Adrenal gland (tissue), 19 donors: ENCODE measurements at places on chromosomes 2 and 18. TPM values are rescaled to one million over a fixed set of nuclear protein-coding genes. Genes with fewer than 3 reads are reported as not detected.

Gene KATNAL2
- total RNA-seq, result 3.8 TPM

GRCh38 chr18:8139891-8140406 lies 469.3 kb upstream of the RAB12 start:
- DNase-seq, result peak; percentile 74

- DNase-seq, result no peak
Observed at GRCh38 chr2:54957321-54957999, 92.8 kb downstream of the RTN4 start.

- DNase-seq, result no peak
Observed at GRCh38 chr2:11541693-11542274, 7.9 kb downstream of the GREB1 start.

Gene CREG2
- total RNA-seq, result 0.28 TPM

Gene CNDP1
- not detected for total RNA-seq

- no peak for DNase-seq
Observed at GRCh38 chr2:160253440-160254188, 53.5 kb upstream of the ITGB6 start.

DNA sequence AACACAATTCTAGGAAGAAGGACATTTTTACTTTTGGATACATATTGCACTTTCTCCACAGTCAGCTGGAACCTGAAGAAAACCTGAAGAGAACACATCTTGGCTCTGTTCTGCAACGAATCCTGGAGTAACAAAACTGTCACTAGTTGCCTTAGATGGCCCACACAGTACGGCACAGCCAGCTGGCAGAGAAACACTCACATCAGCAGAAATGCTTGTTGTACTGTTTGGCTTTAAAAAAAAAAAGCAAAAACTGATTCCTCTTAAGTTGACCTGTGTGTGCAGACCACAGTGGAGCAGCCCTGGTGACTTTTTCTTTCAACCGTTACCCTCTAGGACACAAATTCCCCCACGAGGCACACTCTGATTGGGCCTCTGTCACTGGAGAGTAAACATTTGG lies 152.3 kb upstream of the TWIST2 start:
- DNase-seq, result no peak

DNA sequence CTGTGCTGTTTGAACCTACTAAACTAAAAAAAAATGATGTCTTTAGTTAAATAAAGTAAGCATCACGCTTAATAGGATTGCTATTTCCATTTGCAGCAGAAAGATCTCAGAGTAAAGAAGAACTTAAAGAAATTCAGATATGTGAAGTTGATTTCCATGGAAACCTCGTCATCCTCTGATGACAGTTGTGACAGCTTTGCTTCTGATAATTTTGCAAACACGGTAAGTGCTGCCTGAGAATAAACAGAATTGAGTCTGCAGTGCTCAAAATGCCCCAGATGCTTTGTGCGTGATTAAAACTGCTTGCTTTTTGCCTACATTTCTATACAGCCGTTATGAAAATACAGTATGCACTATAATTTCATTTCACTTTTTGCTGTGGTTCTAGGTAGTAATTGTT lies 3.9 kb downstream of the CDCA7 start:
- DNase-seq, result no peak

GRCh38 chr18:57353940-57354461 lies 1.6 kb downstream of the ST8SIA3 start:
- peak; percentile 56 for DNase-seq

Gene SPATA3
- not detected for total RNA-seq

DNA sequence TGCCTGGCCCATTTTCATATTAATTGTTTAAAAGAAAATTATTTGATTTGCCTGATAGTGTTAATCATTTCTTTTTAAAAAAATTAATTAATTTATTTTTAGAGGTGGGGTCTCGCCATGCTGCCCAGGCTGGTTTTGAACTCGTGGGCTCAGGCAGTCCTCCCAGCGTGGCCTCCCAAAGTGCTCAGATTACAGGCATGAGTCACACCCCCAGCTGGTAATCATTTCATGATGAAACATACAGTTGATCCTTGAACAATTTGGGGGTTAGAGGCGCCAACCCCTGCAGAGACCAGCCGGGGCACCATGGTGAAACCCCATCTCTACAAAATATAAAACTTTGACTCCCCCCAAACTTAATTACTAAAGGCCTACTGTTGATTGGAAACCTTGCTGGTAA lies 7.9 kb downstream of the GPN1 start:
- DNase-seq, result no peak

DNA sequence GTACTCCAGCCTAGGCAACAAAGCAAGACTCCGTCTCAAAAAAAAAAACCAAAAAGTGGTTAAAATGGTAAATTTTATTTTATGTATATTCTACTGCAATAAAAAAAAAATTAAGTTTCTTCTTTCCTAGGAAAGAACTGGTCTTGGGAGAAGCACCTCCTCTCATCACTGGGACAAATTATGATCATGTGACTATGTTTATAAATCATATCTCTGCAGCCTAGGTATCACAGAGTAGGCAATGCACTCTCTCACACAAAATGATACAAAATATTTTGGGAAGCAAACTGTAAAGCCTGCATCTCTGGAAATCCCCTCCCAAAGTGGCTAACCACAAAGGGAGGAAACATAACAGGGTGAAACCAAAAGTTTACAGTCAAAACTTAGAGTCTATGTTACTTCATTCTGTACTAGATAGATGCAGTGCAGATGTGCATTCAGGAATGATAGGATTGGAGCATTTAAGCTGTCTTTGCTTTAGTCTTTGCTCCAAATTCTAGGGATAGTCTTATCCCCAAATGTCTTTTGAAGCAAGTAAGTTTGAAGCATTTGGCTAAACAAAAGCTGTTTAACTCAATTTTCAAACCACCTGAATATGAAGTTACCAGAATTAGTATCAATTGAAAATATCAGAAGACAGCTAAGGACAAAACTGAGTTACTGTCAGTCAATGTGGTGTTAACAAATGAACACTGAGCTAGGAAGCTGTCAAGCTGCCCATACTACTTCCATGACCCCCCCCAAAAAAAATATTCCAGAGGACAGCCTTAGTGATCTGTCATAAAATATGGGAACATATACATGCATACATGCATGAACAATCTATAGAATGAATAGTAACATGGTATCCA lies 21.1 kb upstream of the MALT1 start:
- DNase-seq, result no peak

Gene RGPD3
- 0.14 TPM for total RNA-seq

DNA sequence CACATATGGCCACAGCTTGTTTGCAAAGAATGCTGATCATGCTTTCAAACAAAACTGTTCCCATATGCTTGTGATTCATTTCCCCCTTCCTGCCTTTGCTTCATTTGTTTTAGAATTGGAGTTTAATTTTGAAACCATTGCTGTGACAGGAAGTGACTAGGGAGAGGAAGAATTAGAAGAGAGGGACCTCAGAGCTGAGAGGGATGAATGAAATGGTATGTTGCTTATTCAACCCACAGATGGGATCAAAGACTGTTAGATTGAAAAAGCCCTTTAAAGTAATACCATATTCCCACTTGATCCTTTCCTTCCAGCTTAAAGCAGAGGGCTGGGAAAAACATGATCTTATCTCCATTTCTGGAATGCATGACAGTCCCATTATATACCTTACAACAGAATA lies 106.2 kb upstream of the RNF152 start:
- DNase-seq, result no peak

- DNase-seq, result no peak
Observed at GRCh38 chr2:98379311-98380202, 33.3 kb downstream of the CNGA3 start.

- DNase-seq, result no peak
Observed at GRCh38 chr2:233185330-233185729, 66.1 kb upstream of the ATG16L1 start.

DNA sequence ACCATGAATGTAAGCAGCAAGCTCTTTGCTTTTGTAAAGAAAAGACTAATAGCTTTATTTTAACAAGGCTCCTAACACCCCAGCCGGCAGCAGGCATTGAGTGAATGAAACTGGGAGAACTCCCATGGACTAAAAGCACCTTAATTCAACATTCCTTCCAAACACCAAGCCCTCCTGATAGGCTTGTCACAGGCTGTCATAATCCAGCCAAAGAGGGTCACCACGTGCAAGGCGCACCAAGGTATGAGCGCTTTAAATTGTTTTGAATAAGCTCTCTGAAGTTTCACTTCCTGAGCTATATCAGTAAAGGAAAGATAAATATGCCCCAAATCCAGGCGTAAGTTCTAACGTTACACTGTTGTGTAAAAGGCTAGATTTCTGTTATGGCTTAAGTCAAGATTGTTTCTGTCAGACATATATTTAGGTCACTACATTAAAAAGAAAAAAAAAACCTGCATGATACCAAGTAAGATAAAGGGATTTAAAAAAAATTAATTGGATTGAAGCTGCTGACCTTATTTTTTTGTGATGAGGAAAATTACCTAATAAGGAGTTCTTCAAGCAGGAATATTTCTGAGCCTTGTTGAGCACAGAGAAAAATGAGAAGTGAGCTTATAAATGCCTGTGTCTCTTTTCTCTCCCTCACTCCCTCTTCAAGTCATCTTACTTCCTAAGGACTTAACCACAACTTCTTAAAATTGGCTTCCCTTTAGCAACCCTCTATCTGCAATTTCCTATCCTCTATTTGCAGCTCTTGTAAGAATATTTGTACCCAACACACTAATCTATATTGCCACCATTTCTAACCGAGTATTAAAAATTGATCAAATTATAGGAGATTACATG lies 136.1 kb upstream of the NRP2 start:
- no peak for DNase-seq

Gene TXNL1
- 84.7 TPM for total RNA-seq

GRCh38 chr2:24491542-24492420 lies 727 bp downstream of the NCOA1 start:
- DNase-seq, result peak; percentile 58

Gene AFF3
- total RNA-seq, result 1.9 TPM

DNA sequence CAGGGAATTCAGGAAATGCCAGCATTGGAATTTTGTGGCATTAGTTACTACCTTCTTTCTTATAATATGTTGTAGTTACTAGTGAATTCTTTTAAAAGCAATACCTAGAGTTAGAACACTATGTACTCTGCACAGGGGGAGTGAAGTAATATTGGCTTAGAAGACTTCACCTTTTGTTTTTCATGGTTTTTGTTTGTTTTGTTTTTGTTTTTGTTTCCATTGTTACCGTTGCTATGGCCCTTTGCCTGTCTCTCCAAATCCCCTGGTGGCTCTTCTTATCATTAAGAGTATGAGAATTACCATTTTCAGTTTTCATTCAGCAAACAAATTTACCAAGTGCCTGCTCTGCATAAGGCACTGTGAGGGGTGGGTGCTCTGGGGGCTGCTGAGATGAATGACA lies 160.1 kb downstream of the HAUS1 start:
- no peak for DNase-seq

GRCh38 chr2:28358668-28359201 lies 33.9 kb upstream of the FOSL2 start:
- no peak for DNase-seq

Gene SH3BP4
- total RNA-seq, result 5.1 TPM

GRCh38 chr2:150428641-150429040 lies 58.8 kb downstream of the RND3 start:
- DNase-seq, result no peak

GRCh38 chr2:165248238-165248637 lies 9.0 kb downstream of the SCN2A start:
- DNase-seq, result no peak

Gene VSNL1
- 15.0 TPM for total RNA-seq

DNA sequence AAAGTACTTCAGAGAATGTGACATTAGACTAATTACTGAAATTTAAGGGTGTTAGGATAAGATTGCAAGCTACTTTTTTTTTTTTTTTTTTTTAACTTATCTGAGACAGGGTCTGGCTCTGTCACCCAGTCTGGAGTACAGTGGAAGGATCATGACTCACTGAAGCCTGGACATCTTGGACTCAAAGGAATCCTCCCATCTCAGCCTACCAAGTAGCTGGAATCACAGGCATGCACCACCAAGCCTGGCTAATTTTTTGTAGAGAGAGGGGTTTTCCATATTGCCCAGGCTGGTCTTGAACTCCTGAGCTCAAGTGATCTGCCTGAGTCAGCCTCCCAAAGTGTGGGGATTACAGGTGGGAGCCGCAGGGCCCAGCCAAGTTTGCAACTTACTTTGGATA lies 1246.0 kb upstream of the ZEB2 start:
- no peak for DNase-seq

Gene ANTXR1
- total RNA-seq, result 127 TPM

Gene CXCR2
- total RNA-seq, result 0.68 TPM

DNA sequence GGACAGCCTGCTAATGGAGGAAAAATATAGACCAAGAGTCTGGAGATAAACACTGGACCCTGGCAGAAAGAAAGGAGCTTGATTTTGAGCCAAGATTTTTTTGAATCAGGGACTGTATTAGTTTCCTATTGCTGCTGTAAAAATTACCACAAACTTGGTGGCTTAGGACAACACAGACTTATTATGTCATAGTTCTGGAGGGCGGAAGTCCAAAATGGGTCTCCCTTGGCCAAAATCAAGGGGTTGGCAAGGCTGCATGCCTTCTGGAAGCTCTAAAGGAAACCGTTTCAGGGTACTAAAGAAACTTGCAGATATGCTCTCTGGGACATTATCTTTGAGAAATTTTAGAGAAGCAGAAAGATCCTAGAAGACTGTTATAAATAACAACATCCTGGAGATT lies 140.1 kb downstream of the BABAM2 start:
- DNase-seq, result no peak

Gene FSHR
- not detected for total RNA-seq

DNA sequence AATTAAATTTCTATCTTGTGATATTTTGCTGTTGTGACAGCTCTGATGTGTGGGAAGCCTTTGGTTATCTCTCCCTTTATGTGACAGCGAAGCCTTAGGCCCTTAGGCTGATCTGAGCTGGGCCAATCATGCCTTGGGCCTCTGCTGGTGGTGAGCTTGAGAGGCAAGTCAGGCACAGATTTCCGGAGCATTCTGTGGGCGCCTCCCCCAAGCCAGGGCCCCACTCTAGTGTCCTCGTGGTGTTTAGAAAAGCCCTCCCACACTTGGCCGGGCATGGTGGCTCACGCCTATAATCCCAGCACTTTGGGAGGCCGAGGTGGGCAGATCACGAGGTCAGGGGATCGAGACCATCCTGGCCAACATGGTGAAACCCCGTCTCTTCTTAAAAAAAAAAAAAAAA lies 239.8 kb downstream of the SH3RF3 start:
- DNase-seq, result no peak

DNA sequence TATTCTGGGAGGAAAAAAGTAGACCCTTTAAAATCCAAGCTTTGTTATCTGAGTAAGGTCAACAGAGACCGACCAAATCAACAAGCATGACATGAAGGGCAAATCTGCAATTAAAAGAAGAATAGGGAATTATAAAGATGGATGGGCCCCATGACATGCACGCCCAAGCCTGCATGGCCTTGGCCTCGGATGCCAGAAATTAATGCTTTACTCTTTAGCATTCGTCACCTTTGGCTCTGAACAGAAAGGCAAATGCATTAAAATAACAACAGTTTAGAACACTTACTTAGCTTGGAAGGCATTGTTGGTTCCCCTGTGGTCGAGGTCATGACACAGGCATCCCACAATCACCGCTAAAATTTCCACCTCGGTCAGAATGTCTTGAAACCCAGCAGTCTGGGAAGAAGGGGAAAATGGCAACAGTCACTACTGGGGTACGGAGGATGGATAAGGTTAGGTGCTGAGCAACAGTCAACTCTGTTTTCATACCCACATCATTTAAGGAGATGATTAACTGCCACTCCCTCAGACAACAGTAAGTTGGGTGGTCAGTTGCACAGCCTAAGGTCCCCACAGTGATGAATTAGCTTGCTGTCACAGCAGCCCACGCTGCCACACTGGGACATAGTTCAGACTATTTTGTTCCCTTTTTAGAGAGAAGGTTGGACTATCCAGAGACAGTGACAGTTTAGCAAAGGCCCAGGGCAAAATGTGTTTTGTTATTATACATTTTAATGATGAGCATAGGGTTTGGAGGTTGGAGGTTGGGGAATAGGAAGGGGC lies 319.1 kb downstream of the AGPS start:
- no peak for DNase-seq

Gene STEAP3
- 13.2 TPM for total RNA-seq

- DNase-seq, result no peak
Observed at GRCh38 chr2:233919938-233920337, 2.8 kb downstream of the TRPM8 start.
